ENCODE measurements at places on chromosomes 12 and 14.

DNA sequence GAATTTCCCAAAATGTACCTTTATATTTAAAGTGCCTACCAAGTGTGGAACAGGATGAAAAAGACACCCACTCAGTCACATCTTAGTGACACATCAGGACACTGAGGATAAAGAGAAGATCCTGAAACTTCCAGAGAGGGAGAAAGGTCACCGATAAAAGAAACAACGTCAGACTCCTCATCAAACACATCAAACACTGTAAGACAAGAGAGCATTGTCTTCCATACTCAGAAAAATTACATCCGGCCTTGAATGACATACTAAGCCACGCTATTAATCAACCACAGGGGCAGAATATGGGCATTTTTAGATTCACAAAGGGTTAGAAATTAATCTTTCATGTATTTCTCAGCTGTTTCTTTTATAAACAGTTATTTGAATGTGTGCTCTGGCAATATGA, 490.3 kb downstream of the APAF1 start:
- DNase-seq, result no peak

DNA sequence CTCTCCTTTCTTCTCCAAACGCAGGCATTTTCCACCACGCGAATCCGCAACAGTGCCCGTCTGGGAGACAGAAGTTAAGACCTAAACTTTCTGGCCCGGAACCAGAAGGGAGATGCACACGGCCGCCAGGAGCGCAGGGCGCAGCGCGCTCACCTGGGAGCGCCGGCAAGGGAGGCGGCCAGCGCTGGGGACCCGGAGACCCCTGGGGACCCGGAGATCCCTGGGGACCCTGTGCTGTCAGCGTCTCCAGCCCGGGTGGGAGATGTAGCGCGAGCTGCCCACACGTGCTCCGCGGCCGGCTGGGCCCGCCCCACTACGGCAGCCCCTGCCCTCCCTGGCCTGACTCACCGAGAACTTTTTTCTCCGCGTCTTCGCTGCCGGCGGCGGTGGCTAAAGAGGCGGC, 620 bp downstream of the YBX3 start:
- DNase-seq, result peak; percentile 58

DNA sequence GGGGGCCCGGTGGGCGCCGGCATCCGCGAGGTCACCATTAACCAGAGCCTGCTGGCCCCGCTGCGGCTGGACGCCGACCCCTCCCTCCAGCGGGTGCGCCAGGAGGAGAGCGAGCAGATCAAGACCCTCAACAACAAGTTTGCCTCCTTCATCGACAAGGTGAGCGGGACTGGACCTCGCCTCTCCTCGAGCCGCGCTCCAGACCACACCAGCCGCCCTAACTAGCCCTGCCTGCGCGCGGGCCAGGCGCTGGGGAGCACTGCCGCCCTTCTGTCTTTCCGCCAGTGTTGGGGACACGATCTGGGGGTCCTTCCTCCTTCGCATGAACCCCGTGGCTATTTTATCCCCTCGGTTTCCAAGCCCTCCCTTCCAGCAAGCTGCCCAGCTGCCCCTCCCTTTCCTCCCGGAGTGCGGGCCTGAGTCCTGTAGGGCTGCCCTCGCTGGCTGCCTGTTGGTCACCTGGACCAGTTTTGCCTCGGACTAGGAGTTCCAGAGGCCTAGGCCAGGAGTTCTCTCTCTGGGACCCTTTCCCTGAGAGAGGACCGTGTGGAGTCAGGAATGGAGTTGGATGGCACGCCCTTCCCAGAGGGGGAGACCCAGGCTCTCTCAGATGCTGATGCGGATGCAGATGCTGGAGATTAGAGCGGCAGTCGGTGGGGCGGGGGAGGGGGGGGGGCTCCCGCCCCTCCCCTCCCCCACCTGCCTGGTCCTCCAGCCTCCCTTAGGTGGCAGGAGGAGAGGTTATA, 592 bp downstream of the KRT7 start:
- no peak for DNase-seq

DNA sequence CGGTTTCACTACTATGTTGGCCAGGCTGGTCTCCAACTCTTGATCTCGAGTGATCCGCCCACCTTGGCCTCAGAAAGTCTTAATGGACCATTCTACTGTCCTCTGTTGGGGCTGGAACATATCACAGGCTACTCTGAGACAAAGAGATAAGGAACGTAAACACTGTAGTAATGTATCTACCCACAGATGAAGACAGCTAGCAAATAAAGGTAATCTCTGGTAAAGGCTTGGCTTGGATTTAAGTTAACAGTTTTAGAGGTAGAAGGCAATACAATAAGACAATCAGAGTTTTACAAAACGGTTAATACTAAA, 44.6 kb upstream of the ISM2 start:
- no peak for DNase-seq

GRCh38 chr14:75011356-75011994, 8.8 kb downstream of the EIF2B2 start:
- DNase-seq, result no peak

DNA sequence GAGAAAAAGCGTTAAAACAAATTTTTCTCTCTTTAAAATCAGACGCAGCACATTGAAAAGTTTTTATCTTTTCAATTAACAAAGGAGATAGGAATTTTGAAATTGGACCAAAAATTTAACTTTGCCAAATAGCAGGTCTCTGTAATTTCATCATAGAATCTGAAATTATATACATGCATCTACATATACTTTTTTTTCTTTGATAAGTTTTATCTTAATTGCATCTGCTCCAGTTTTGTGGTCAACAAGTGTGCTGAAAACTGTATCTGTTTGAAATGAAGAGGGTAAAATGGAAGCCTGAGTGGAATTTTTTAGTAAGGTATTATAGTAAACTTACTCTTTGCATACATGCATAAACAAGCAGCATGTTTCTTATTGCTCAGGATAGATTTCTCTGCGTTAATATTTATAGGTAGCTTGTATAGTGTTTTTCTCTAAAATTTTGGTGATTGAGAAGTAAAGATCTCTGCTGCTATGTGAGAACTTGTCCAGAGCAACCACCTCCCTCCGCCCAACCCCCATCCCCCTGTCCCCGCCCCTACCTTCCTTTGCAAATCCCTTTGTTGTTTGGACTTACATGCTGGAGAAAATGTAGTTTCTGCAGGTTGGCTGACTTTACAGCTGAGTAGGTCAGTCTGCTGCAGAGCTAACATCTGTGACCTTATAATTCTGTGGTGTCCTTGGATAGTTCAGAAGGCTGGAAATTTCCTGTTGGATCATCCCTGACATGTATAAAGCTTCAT, 64.6 kb downstream of the VRK1 start:
- no peak for DNase-seq

DNA sequence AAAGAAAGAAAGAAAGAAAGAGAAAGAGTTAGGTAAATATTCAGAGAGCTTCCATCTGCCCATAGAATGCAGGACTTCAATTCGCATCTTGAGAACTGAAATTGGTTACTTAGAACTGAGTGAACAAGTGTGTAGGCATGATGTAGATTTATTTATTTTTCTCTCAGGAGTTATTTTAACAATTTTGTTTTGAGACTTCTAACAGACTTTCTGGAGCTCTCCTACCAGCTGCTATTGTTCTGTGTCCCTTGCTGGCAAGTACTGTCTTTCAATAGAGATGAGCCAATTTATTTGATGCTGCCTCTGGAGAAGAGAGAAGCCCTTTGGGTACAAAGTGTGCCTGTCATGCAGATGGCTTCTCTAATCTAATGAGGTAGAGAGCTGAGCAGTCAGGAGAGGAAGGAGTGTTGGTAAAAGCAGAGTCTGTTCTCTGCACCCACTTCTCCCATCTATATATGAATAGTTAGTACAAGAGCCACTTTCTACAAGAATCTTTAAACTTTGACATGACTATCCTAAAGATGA, 67.0 kb downstream of the SYT1 start:
- no peak for DNase-seq

- DNase-seq, result peak; percentile 69
Measured at GRCh38 chr14:37594238-37594970, 645 bp downstream of the FOXA1 start.

- no peak for DNase-seq
Measured at GRCh38 chr12:98870504-98870903, 225.4 kb downstream of the APAF1 start.

DNA sequence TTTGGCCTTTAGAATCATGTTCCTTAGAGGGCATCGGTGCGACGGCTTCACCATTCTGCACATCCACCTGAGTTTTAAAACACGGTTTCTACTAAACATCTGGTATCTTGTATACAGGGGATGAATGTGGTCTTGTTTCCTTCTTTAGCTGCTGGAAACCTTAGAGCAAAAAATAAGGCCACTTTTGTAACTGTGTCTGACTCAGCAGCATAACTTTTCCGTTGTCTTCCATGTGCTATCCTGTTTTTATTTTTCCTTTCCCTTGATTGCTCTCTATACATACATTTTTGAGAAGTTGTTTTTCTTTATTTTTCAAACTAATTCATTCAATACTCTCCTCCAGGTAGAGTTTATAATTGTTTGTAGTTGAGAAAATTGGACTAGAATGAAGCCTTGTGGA, 108.8 kb upstream of the PCED1B start:
- DNase-seq, result no peak

DNA sequence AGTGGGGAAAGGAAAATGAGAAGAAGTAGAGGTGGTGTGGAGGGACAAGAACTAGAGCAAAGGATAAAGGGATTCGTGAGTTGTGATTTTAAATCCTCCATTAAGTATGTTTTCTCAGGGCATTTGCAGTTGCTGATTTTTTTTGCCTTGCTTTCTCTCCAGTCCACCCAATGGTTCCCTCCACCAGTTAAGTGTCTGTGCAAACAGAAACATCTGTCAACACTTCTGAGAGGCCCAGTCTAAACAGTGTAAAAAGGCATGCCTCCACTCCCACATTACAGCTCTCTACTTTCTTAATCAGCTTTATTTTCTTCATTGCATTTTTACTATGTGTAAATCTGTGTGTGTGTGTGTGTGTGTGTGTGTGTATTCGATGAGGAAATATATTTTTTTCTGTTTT, 141.2 kb downstream of the PPFIA2 start:
- DNase-seq, result no peak

GRCh38 chr12:123269395-123269892, 2.2 kb downstream of the CDK2AP1 start:
- DNase-seq, result no peak

- DNase-seq, result peak; percentile 64
Measured at GRCh38 chr14:53539489-53540126, 386.5 kb upstream of the DDHD1 start.

DNA sequence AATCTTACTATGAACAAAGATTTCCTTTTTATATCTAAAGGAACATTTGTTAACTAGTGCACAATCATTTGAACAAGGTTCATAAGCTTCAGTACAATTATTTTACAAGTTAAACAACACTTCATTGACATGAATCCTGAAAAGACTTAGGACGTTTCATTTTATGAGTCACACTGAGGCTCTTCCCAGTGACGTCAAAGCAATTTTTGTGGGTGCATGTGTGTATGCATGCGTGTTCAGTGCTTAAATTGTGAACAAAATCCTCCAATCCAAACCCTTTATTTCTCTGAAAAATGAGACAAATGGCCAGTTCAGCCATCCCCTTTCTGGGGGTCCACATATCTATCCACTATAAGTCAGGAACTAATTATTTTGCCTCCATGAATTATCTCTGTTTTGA, 2.9 kb downstream of the LMNTD1 start:
- no peak for DNase-seq

GRCh38 chr14:64213086-64213485, 81.1 kb downstream of the ESR2 start:
- DNase-seq, result no peak

DNA sequence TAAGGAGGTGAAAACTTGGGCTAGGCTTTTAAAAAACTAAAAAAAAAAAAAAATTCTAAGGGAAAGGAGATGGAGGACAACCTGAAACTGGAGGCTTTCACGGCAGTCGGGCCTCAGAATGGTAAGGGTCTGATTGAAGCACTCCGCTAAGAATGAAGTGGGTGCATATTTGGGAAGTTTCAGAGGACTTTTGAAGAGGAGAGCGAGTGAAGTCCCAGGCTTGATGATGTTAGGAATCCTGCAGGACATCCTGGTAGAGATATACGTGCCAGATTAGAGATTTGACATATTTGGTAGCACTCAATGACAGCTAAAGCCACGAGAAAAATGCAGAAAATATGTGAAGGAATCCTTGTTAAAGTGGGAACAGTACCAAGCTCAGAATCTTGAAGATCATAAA, 186.2 kb downstream of the SNAPC1 start:
- DNase-seq, result no peak

DNA sequence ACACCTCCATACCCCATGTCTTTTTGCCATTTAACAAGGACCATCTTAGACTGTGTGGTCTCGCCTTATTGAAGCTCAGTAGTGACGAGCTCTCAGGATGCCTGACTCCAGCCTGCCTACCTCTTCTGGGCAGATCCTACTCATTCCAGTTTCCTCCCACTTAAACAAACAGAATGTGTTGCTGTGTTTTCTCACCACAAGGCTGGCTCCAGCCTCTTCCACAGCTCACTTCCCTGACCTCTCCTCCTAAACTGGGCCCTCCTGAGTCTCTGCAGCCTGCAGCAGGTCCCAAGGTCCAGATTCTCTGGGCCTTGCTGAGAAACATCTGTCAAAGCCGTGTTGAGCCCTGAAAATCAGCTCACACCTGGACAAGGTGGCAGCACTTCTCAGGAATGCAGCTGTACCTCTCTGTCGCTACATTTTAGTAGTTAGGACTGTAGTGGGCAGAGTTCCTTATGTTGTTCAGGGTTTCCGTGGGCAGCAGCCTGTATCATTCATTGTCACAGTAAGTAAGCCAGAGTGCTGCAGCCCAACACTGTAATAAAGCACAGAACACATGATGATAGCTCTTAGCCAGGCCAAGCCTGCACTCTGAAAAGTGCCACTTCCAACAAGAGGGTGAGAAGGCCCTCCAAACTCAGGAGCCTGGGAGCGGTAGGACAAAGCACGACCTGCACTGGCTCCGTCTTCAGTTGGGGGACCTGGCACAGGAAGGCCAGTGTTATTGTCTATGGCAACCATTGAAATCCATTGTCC, 68.5 kb downstream of the NKX2-1 start:
- no peak for DNase-seq

GRCh38 chr14:57009585-57010515, 199.6 kb upstream of the OTX2 start:
- no peak for DNase-seq

GRCh38 chr12:116122628-116123027, 154.9 kb downstream of the MED13L start:
- DNase-seq, result no peak

GRCh38 chr12:106780010-106780631, 5.6 kb downstream of the RIC8B start:
- peak; percentile 18 for DNase-seq

DNA sequence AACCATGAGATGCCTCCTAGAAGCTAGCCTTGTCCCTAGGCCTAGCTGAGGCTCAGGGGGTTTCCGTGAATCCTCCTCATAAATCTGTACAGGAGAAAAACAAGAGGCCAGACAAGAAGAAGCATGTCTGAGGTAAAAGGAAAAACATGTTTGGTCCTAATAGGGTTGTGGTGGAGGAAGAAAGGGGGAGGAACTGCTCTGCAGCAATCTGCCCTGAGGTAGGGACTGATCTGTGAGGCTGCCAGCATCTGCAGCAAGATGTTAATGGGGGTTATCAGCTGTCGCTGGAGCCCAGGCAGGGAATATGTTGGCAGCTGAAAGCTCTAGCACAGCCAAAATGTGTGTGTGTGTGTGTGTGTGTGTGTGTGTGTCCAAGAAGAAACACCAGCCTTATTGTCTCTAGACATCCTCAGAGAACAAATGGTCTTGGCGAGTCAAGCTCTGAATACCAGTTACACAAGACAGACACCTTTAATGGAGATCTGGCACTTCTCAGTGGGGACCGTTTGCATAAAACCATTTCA, 218.5 kb downstream of the NUAK1 start:
- DNase-seq, result no peak

- no peak for DNase-seq
Measured at GRCh38 chr14:81453166-81453766, 53.1 kb upstream of the STON2 start.
